ENCODE measurements at places on chromosomes 1 and 21.
A peak's percentile ranks its signal among the peaks of the same experiment; 100 is the strongest.

DNA sequence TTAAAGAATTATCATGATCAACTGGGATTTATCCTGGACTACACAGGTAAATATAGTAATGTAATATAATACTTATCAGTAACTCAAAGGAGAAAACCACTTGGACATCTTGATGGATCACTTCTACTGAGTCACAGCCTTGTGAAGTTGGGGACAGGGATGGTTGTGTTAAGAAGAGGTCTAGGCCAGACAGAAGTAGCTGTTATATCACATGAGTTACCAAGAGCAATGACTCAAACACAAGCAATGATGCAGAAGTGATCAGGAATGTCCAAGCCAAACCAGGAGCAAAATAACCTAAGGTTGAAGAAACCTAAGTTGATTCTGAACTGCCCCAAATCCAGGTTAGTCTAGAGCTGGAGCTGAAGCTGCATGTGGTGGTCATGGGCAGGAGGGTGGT, 424.5 kb upstream of the DAB1 start:
- no peak for DNase-seq

DNA sequence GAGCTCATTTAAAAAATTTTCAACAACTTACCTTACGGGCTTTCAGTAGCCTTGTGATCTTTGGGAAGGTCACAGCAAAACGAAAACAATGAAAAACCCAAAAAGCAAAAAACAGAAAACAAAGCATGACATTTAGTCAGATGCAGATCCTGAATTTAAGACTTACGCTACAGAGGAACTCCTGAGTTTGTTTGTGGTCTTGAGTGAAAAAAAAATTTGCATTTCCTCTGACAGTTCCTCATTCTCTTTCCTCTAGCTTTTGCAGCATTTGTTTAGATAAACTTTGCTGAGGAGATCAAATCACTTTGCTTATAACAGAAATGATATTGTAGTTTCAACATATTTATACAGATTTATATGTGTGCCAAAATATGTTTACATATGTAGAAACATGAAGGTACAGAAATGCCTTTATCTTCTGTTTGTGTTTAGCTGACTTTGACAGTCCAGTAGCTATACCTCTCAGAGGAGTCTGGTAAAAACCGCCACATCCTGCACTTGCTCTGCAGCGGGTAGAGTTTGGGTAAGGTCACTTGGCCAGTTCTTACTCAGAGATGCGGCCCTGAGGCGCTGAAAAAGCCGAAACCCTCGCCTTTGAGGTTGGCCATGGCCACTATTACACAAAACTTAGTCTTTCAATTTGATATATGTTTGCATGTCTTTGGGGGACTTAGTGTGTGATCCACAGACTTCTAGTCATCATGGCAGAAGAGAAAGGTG, 142.5 kb downstream of the TNR start:
- DNase-seq: no peak

- no peak for DNase-seq
These were observed 122.9 kb downstream of the LACTBL1 start for GRCh38 chr1:22849770-22850169.

DNA sequence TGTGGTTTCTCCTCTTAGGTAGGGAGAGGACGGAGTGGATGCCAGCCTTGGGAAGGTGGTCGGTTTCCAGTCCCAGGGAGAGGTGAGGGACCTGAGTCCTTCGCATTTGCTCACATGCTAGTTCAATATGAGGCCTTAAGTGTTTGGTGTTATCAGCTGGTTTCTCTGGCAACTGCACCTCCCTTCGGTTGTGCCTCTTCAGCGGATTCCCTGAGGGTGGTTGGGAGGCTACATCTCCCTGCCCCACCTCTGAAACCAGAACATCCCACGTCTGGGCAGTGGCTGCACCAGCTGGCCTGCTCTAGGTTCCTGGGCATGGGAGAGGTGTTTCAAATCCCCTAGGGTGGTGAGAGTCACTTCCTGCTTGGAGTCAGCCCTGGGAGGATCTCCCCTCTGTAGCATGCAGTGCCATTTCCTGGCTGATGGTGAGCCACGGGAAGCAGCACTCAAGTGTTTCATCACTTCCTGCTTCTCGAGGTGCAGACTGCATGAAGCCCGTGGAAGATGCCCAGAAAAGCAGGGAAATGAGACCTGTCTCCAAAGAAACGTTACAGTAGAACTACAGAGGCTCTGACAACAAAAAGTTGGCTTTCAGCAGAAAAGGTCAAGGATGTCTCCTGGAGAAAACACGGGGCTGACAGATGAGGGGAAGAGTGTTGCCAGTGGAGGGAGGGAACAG, 4.5 kb downstream of the TMEM125 start:
- peak; percentile 24 for DNase-seq

DNA sequence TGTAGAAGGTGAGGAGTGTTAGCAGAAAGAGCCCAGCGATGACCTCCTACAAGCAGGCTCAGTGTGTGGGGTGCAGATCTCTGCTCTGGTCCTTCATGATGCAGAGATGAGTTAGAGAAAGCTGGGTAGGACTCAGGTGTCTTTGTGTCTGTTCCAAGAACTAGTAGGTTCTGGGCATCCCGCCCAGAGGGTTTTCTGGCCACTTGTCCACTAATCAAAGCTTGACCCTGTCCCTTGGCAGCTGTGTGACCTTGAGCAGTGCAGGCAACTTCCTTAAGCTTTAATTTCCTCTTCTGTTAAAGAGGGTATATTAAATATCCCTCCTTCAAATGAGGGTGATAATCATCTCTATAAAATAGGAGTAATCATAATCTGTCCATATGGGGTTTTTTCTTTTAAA, 54.7 kb upstream of the WNT4 start:
- DNase-seq: no peak

- no peak for DNase-seq
These were observed 244.1 kb upstream of the IRF2BP2 start for GRCh38 chr1:234853906-234854644.

DNA sequence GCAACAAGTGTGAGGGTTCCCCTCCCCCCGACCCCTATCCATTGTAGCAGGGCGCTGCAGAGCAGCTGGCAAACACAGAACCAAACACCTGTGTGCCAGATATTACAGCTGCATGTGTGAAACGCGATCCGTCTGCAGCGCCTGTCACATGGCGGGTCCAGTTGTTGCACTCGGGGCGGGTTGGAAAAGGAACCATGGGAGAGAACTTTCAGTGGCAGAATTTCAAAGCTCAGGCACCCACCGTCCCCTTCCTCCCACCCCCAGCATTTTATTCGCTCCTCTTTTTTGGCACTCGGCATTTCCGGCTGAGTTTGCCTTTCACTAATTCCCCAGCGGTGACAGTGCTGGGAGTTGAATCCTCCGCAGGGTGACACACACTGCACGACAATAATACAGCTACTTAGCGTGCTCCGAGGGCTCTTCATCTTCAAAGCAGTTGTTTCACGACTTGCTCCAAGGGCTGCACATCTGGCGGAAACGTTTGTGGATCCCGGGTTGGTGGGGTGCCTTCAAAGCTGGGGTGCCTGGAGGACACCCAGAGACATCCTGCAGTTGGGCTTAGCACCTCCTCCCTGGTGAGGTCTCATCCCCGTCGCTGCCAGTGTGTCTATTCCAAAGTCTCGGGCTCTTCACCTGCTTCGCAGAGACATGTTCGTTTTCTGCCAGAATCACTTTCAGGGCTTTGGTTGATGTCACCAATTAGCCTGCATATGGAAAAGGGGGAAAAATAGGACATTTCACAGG, 180.7 kb downstream of the ZBTB18 start:
- DNase-seq: no peak

- DNase-seq: no peak
These were observed 70.9 kb upstream of the ETS2 start for GRCh38 chr21:38734646-38735365.
